ENCODE measurements at places on chromosomes 5 and 9. TPM values are rescaled to one million over a fixed set of nuclear protein-coding genes. Genes with fewer than 3 reads are reported as not detected.

BARHL1 gene
- total RNA-seq = not detected

ACO1 gene
- total RNA-seq = 27.5 TPM

SLC4A9 gene
- total RNA-seq = not detected

SAXO1 gene
- not detected for total RNA-seq
